ENCODE measurements at places on chromosomes 12 and 14. TPM values are rescaled to one million over a fixed set of nuclear protein-coding genes. Genes with fewer than 3 reads are reported as not detected.

DNA sequence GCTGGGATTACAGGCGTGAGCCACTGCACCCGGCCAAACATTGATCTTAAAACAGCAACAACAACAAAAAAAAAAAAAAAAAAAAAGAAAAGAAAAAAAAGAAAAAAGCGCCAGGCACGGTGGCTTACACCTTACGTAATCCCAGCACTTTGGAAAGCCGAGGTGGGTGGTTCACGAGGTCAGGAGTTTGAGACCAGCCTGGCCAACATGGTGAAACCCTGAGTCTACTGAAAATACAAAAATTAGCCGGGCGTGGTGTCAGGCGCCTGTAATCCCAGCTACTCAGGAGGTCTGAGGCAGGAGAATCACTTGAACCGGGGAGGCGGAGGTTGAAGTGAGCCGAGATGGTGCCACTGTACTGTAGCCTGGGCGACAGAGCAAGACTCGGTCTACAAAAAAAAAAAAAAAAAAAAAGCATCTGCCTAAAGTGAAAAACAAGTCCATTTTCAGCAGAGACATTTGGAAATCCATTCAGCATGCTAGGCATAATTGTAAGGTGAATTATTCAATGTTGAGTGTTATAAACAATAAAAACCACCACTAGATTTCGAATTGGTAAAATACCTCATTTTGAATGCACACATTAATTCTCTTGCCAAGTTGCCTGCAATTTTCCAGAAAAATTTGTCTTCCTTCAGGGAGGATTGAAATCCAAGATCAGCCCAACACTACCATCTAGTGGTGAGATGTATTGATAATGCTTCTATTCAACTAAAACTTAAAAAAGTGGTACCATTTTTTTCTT lies 8.0 kb upstream of the CERS5 start:
- DNase-seq: peak; percentile 81

DNA sequence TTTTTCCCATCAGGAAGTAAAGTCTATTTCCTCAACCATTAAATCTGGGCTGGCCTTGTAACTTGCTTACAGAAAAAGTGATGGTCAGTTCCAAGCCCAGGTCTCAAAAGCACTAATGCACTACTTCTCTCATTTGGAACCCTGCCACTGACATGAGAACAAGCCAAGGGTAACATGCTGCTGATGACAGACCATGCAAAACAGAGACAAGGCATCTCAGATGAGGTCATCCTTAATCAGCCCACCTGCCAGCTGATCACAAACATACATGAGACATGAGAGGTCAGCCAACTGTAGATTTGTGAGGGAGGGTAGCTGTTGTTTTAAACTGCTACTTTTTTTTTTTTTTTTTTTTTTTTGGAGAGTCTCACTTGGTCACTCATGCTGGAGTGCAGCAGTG lies 16.2 kb downstream of the TWF1 start:
- no peak for DNase-seq

DNA sequence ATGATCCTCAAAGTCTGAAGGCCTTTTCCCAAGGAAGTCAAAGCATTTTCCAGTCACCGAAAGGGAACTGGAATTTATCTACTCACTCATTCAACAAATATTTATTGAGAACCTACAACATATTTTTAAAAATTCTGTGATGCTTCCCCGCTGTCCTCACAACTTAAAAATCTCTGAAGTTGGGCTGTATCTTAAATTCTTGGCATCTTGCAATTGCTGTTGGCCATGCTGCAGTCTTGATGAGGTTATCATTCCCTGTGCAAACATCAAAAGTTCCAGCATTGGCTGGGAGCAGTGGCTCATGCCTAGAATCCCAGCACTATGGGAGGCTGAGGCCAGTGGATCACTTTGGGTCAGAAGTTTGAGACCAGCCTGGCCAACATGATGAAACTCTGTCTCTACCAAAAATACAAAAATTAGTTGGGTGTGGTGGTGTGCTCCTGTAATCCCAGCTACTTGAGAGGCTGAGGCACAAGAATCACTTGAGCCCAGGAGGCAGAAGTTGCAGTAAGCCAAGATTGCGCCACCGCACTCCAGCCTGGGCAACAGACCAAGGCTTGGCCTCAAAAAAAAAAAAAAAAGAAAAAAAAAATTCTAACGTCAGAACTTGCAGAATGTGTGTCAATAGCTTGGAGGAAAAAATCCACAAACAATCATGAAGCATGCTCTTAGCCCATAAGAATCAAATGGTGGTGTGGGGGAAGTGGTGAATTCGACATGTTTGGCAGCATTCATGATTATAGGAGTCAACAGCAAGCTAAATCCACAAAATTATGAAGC lies 34.9 kb downstream of the CCDC177 start:
- DNase-seq: peak; percentile 47

GRCh38 chr14:61470261-61470960 lies 149.0 kb downstream of the PRKCH start:
- peak; percentile 83 for DNase-seq

- no peak for DNase-seq
Observed at GRCh38 chr14:20184181-20184580, 6.5 kb upstream of the OR11G2 start.

GRCh38 chr12:42705863-42706262 lies 116.3 kb upstream of the PRICKLE1 start:
- no peak for DNase-seq

DNA sequence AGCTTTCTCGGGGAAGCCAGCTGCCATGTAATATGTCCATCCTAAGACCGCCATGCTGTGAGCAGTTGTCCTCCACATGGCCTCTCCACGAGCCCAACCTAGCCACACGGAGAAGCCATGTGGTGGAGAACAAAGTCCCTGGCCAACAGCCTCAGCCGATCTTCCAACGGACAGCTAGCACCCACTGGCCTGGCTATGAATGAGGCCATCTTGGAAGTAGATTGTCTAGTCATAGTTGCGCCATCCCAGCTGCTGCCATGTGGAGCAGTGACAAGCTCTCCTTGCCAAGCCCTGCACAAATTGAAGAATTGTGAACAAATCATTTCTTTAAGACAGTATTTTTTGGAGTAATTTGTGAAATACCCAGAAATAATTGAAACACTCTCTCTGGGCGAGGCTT lies 49.3 kb upstream of the USP44 start:
- DNase-seq: peak; percentile 39

TSPAN11 gene
- polyA plus RNA-seq: 0.10 TPM

DNA sequence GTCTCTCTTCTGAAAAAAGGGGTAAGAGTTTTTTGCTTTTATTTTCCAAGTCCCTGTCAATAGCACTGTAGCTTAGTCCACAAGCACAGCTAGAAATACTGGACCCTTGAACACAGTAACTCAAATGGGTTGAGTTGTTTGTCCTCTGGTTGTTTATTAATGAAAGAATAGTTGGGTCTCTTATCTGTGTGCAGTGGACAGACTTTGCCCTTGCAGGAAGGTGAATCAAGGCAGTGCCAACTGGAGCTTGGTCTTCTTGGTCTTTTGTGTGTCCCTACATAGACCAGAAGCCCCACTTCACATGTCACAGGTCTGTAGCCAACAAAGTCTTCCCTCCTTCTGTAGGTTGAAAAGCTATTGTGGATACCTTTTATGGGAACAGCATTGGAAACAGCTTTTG lies 322.0 kb downstream of the AACS start:
- DNase-seq: no peak

TGM1 gene
- 1.4 TPM for polyA plus RNA-seq

- peak; percentile 13 for DNase-seq
Observed at GRCh38 chr12:69254046-69254445, 14.7 kb downstream of the CPSF6 start.

DNA sequence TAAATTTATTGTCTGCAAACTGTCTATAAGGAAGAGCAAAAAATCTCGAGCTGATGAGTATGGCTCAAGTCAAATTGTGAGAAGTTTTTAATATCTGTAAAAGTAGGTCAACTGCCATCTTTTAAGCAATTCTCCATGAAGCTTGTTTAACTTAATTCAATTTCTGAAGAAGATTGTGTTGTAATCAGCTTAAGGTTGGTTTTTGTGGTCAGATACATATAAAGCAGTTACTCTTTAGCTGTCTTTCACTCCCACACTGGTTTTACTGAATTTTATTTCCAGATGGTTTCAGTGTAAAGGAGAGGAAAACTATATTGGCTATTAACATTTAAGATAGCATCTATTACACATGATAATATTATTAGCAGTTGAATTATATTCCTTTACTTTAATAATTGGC lies 1165.1 kb downstream of the SLC16A7 start:
- DNase-seq: no peak

GRCh38 chr12:76595056-76595455 lies 35.5 kb upstream of the OSBPL8 start:
- DNase-seq: no peak

DNA sequence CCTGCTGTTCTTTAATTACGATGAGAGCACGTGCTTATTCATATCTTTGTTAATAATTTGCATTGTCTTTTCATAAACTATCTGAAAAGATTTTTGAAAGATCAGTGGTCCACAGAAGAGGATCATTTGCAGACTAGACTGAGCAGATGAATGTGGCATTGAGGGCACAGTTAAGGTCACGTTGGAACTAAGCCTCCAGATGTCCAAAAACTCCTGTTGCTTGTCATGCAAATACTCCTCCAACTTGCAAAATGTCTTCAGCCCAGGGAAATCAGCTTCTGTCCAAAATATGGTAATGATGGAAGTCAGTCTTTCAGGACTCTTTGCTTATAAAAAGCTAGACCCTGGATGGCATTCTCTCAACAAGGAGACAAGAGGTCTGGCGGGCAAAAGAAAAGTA lies 201.6 kb upstream of the TMEM260 start:
- no peak for DNase-seq

GRCh38 chr14:22071006-22071405 lies 397.4 kb upstream of the OR4E1 start:
- no peak for DNase-seq

FGF23 gene
- polyA plus RNA-seq: not detected

GRCh38 chr14:29906256-29906870 lies 21.3 kb downstream of the PRKD1 start:
- DNase-seq: peak; percentile 27

GRCh38 chr12:64082866-64083268 lies 139.2 kb downstream of the KICS2 start:
- no peak for DNase-seq

CACNA2D4 gene
- polyA plus RNA-seq: not detected

LMO3 gene
- polyA plus RNA-seq: not detected

DNA sequence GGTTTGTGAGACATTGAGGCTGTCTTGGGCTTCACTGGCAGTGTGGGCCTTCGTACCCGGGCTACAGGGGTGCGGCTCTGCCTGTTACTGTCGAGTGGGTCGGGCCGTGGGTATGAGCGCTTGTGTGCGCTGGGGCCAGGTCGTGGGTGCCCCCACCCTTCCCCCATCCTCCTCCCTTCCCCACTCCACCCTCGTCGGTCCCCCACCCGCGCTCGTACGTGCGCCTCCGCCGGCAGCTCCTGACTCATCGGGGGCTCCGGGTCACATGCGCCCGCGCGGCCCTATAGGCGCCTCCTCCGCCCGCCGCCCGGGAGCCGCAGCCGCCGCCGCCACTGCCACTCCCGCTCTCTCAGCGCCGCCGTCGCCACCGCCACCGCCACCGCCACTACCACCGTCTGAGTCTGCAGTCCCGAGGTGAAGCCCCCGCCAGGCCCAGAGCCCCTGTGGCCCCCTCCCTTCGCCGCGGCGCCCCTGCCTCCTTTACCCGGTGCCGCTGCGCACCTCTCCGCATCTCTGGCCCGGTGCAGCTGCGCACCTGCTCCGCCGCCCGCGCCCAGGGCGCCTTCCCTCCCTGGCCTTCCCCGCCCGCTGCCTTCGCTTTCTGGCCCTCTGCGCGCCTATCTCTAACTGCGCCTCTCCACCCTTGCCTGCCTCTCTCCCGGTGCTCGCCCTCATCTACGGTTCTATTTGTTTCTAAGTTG lies at the start of gene ENO2:
Gene ENO2, plus strand, starts transcription at position 335 of the 701 bp plus-strand sequence. CDS start 1,253 bp downstream, outside the sequence.
- peak; percentile 79 for DNase-seq

DNA sequence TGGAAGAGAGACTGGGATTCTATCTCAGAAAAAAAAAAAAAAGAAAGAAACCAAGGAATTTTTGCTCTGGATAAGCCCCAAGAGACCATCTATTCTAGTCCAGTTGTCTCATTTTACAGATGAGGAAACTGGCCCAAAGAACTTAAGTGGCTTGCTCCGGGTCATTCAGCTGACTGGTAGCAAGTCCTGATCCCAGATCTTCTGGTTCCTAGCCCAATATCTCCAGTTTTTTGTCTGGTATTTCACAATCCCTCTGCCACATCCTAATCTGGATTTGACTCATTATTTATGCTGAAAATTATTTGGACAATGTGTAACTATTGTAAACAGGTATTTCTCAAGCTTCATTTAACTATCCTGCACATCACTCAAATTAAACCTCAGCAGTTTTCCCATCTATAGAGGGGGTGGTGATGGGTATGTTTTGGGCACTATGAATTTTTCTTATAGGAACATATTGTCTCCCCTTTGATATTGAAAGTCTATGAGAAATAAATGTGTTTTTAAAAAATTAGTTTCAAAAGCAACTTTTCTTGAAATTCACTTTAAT lies 43.4 kb downstream of the PPP2R5E start:
- no peak for DNase-seq

DNA sequence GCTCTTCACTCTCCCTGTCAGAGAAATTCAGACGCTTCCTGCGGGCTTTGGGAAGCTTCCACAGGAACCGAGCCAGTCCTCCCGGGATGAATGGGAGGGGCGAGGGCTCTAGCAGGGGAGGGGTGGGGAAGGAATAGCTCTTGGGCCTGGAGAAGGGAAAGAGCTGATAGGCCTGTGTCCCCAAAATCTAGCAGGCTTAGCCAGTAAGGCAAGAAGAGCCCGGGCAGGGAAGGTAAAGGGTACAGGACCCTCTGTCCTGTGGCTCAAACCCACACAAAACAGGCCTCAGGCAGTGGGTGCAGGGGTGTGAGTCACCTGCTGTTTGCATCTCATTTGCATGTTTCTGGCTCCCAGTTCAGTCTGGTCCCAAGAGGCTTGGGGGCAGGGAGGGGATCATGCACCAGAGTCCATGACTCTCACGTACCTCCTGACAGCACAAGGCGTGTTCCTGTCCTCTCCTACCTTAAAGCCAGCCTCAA lies 8.7 kb upstream of the SMUG1 start:
- DNase-seq: no peak

- no peak for DNase-seq
Observed at GRCh38 chr12:42732908-42733411, 143.4 kb upstream of the PRICKLE1 start.

DNA sequence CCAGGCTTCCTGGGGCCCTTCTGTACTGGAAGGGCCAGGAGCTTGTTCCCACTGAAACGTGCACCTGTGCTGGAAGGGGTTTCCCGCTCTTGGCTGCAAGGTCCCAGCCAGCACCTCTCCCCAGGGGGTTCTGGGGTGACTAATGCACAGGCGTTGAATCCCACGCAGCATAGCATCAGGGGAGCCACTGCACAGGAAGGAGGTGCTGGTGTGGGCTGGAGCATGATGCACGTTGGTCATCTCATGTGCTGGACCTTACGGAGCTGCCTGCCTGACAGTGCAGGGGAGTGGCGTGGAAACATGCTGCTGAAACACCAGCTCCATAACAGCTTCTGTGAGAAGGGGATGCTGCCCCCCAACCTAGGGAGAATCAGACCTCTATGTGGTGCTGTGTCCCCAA lies 623.0 kb downstream of the AACS start:
- no peak for DNase-seq

GRCh38 chr12:19239616-19240234 lies 110.2 kb downstream of the PLEKHA5 start:
- DNase-seq: no peak
